Diencephalon (tissue), 1 donor: ENCODE measurements at places on chromosomes 11 and 22. TPM values are rescaled to one million over a fixed set of nuclear protein-coding genes. Genes with fewer than 3 reads are reported as not detected.

RTN4RL2 gene
- 0.46 TPM for total RNA-seq

MAJIN gene
- total RNA-seq = not detected

C11orf42 gene
- not detected for total RNA-seq

DCHS1 gene
- 48.4 TPM for total RNA-seq

THRSP gene
- not detected for total RNA-seq

OSBP gene
- total RNA-seq = 43.4 TPM

GLB1L2 gene
- 3.2 TPM for total RNA-seq
